Hindlimb muscle (tissue), 1 donor: ENCODE measurements at places on chromosomes 13 and 19.

- no peak for DNase-seq
Observed at GRCh38 chr13:72745260-72745659, 17.5 kb downstream of the BORA start.

DNA sequence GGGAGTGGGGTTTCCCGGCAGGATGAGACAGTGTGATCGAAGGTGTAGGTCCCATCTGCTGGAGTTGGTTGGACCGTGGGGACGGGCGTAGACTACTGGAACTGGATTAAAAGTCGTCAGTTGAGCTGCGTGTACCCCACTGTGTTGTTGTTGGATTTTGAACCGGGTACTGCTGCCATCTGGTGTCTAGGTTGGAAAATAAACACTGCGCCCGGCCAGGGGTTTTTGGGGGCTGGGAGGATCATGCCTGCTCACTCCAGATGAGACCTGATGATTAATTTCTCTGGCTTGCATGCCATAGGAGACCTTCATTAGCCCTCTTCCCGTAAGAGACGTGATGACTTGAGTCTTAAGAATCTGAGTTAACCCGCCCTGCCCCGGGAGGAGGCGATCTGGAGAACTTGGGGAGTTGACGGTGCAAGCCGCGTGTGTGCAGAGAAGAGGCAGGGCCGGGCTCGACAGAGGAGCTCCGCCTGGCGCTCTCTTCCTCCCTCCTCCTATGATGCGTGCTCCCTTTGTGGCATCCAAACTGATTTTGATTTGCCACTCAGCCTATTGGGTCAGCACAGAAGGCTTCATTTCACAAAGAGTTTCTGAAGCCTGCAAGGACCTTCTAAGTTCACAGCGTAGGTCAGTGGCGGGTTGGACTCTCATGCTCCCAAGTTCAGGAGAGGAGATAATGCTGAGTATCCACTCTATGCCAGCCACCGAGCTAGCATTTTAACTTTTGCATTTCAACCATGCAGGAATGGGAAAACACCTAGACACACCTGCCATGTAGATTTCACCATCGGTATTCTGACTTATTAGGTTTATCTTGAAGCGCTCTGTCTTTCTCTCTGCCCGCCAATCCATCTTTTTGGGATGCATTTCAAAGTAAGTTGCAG, 2.7 kb downstream of the UHRF1 start:
- DNase-seq: peak; percentile 68

- peak; percentile 41 for DNase-seq
Observed at GRCh38 chr13:59531571-59532091, 632.1 kb downstream of the DIAPH3 start.

- no peak for DNase-seq
Observed at GRCh38 chr13:43484432-43485225, 302.1 kb downstream of the ENOX1 start.

DNA sequence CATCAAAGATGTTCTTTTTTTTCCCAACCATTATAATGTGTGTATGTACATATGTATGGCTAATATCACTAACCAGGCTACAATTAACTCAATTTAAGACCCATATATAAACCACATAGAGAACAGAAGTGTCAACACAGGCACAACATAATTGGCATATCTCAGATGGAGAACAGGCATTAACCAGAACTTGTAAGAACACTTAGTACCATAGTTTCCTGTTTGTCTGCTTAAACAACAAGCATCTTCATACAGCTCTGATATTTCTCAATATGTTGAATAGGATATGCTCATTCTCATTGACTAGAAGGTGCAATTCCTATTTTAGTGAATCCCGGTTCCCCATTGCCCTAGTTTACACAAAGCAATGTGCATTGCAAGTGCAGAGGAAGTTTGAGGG, 116.9 kb upstream of the EDNRB start:
- DNase-seq: no peak

- DNase-seq: no peak
Observed at GRCh38 chr13:65909501-65909900, 1320.6 kb downstream of the PCDH9 start.

- DNase-seq: no peak
Observed at GRCh38 chr19:28424077-28424476, 788.9 kb downstream of the UQCRFS1 start.

- DNase-seq: no peak
Observed at GRCh38 chr19:4140237-4140711, 13.2 kb upstream of the CREB3L3 start.

- no peak for DNase-seq
Observed at GRCh38 chr13:72255908-72256307, 388.9 kb upstream of the DACH1 start.

GRCh38 chr13:110336681-110337080, 29.6 kb downstream of the COL4A2 start:
- DNase-seq: no peak

DNA sequence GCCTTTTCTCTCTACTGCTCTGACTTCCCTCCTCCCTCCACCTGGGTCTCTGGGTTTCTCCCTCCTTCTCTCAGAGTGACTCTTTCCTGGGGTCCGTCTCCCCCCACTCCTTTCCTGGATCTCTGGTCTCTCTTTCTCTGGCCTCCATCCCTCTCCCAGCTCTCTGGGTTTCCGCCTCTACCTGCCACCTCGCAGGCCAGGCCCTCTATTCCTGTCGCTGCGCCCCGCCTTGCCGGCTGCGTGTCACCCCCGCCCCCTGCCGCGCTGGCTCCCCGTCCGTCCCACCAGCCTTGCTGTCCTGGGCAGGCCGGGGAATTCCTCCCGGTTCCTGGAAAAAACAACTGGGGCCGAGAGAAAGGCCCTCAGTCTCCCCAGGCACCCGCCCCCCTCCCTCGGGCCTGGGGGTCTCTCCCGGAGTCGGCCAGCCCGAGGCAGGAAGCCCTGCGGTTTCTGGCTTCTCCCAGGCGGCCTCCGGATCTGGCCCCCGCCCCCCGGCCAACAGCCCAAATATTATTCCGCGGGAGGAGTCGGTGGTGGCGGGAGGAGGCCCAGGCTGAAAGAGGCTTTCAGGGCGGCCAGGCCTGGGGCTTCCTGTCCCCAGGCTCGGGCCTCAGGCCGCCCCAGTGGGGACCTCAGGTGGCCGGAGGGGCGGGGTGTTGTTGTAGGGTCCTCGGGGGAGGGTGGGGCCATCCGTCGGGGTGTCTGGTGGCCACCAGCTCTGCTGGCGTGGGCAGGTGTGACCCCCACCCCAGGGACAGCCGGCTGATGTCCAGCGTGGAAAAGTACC, 9.3 kb downstream of the IRF2BP1 start:
- DNase-seq: peak; percentile 62

- peak; percentile 90 for DNase-seq
Observed at GRCh38 chr19:55632463-55632834, 8.1 kb upstream of the ZNF784 start.

DNA sequence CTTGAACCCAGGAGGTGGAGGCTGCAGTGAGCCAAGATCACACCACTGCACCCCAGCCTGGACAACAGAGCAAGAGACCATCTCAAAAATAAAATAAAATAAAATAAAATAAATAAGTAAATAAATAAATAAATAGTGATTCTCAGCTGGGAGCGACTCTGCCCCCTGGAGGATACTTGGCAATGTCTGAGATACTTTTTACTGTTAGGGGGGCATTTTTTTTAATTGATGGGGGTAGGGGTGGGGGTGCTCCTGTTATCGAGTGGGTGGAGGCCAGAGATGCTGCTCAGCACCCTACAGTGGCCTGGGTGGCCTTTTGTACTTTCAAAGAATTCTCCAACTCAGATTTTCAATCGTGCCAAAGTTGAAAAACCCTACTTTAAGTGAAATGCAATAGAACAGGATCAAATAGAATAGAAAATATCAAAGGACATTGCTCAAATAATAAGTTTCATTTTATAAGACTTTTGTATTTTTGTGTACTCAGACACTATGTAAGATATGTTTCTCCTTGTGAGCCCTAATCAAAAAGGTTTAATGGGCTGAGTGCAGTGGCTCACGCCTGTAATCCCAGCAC, 7.1 kb upstream of the CLPP start:
- DNase-seq: no peak

DNA sequence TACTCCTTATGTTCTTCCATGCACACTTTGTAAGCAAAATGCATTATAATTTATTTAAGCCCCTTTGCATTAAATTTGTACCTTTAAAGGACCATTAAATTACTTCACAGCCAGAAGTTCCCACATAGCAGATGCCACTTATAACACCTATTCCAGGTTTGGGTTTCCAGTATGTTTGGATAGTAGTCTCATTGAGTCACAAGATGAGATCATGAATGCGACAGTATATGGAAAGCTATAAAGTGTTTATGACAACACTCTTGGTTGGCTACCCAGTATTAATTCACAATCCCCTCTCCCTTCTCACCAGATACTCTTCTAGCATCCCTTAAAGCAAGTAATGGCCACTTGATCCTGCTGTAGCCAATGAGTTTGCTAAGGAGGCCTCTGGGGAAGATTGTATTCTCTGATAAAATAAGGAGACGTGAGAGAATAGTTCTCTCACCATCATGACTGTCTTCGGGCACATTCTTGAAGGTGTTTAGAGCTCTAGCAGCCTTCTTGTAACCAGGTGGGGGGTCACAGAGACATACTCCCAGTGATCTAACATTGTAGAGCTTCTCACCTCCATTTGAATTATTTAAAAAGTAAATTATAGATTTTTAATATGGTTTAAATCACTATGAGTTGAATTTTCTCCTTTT, 2.8 kb upstream of the LHFPL6 start:
- DNase-seq: no peak

- DNase-seq: no peak
Observed at GRCh38 chr19:3687774-3688706, 12.2 kb downstream of the PIP5K1C start.

DNA sequence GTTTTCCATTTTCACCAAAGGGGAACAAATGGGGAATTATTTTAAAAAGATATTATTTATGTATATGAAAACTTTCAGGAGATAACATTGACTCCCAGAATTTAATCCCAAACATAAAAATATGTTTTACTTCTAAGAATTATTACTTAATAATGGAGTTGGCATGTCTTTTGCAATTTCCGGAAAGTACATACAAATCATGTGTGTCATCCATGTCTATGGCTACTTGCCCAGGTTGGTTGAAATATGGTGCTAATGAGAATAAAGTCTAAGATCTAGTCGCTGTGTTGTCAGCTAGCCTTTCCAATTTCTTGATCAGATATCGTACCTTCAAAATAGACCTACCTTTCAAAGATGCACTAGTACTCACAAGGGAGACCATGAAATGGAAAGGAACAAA, 1003.2 kb upstream of the PCDH20 start:
- DNase-seq: no peak

DNA sequence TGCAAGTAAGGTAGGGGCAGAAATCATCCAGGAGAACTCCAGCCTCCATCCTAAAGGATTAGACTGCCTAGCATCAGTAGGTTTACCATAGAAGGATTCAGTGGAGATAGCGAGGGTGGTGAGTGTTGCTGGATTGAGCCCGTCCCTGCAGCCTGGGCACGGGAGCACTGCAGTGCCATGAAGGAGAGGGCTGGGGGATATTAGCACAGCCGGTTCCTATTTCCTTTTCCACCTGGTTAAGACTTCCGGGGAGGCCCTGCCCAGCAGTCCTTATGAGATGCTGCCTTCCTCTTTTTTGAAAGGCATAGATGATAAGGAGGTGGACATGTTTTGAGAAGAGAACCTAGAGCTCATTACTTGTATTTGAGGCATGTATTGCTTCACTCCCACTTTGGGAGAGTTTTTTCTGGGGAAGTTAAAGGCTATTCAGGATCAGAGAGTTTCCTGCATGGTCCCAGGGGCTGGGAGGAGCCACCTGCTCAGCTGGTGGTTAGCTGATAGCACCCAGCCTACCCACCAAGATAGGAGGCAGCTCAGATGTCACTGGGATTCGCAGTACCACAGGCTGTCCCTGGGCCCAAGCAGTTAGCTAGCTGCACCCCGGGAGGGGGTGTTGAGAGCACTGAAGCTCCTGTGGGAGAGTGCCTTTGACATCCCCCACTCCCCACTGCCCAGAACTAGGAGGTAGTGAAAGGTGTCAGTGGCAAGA, 17.2 kb downstream of the ACTN4 start:
- no peak for DNase-seq
